ENCODE measurements at places on chromosomes 3 and 15.
A peak's percentile ranks its signal among the peaks of the same experiment; 100 is the strongest.

DNA sequence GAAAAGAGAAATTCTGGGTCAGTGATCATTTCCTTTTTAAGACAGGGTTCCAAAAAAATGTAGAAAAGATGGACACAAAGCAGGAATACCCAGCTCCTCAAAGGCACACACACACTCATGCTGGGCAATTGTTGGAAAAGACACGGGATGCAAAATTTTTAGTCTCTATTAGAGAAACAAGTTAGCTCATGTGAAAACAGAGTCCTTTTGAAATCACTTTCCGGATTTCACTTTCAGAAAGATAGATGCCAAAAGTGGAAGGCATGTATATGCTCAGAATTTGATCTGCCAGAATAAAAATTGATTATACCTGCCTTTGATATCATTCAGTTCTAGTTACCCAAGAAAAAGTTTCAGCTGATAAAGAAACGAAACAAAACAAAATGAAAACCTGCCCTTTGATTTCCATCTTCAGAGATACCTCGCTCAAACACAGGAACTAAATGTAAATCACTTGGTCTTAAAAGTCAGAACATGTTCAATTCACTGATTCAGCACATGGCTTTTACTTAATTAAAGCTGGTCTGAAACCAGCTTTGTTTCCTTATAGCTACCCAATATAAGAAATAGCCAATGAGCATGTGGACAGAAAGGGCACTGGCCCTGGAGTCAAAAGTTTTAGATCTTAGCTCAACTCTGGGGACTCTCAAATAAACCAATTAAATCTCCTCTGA, 52.8 kb downstream of the PLD1 start:
- DNase-seq: no peak

GRCh38 chr15:90231028-90232017, 2.4 kb downstream of the CIB1 start:
- peak; percentile 83 for DNase-seq

DNA sequence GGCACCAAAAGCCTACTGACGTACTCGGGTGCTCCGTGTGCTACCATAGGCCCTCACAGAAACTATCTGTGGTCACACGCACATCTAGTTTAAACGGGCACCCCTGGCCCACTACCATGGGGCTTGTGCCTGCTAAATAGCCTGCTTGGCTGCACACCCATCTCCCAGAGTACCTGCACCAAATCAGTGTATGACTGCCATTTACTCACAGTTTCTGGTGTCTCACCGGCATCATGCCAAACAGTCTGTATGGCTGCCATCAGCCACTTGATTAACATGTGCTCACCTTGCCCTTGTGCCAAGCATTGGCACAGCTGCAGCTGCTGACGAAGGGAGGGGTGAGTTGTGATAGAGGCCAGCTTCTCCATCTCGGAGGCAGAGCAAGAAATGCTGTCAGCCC, 232.7 kb downstream of the IGSF11 start:
- DNase-seq: no peak

DNA sequence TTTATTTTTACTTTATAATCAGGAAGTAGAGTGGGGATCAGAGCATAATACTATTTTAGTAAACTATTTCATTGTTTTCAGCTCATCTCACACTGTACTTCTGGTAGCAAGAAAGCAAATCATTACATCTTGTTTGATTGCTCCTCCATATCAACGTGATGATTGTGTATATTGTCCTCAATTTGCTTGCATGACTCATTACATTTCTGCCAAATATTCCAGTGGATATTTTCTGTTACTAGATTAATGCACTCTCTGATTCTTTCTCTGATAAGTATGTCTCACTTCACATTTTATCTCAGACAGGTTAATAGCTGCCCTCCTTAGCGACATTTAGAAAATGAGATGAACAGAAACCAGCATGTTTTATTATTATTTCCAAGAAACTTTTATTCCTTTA, 1145.3 kb downstream of the OTOL1 start:
- DNase-seq: no peak

- DNase-seq: no peak
These were observed 88.6 kb downstream of the SLCO3A1 start for GRCh38 chr15:91941871-91942658.

GRCh38 chr3:175270198-175270837, 411.2 kb downstream of the NAALADL2 start:
- DNase-seq: no peak

DNA sequence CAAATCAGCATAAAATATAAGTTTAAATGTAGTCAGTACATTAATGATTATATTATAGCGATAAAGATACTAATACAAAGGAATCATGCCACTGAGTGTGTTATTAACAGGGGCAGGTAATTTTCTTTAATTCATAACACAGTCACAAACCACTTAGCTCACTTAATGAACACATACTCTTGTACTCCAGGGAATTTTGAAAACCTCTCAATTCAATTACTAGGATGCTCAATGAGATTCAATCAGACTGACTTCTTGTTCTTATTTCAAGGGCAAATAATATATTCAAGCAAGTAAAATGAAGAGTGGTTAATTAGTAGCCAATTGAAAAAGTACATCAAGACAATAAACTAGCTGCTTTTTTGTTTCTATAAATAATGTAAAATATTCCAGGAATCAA, 5.8 kb upstream of the SUCNR1 start:
- DNase-seq: no peak

- no peak for DNase-seq
These were observed 727.5 kb downstream of the TBL1XR1 start for GRCh38 chr3:176469694-176470205.

DNA sequence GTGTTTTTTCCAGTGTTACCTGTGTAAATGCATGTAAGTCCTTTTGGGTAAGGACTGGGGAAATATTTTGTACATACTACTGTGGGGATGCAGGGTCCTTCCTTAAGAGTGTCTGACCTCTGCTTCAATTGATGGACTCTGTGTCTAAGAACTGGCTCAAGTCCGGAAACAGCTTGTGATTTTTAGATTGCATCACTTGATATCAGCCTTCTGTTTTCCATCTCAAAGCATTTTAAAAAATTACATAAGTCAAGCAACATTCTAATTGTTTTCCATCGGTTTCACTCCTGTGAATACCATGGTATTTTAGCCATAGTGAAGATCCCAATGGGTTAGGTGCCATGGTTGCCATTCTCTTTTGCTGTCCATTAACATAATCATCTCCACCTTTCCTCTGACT, 597.6 kb downstream of the SQOR start:
- no peak for DNase-seq

GRCh38 chr15:92810418-92811138, 89.5 kb upstream of the CHD2 start:
- DNase-seq: peak; percentile 70

- DNase-seq: no peak
These were observed 607.5 kb upstream of the AGTR1 start for GRCh38 chr3:148090156-148090555.

DNA sequence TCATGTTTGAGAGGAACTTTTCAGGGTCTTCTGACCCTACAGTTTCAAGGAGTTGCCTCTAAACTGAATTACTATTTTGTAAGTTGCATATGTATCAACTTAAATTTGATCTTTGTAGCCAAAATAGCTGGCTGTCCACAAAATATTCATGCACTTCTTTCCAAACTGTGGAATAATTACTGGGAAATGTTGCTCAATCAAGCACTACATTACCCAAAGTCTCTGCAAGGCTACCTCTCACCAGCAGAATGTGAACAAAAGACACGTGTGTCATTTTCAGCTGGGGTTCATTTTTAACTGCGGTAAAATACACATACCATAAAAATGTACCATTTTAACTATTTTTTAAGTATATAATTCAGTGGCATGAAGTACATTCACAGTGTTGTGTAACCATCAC, 320.4 kb downstream of the CTNNB1 start:
- DNase-seq: no peak

- DNase-seq: no peak
These were observed 237.7 kb downstream of the SUCLG2 start for GRCh38 chr3:67416703-67417102.

DNA sequence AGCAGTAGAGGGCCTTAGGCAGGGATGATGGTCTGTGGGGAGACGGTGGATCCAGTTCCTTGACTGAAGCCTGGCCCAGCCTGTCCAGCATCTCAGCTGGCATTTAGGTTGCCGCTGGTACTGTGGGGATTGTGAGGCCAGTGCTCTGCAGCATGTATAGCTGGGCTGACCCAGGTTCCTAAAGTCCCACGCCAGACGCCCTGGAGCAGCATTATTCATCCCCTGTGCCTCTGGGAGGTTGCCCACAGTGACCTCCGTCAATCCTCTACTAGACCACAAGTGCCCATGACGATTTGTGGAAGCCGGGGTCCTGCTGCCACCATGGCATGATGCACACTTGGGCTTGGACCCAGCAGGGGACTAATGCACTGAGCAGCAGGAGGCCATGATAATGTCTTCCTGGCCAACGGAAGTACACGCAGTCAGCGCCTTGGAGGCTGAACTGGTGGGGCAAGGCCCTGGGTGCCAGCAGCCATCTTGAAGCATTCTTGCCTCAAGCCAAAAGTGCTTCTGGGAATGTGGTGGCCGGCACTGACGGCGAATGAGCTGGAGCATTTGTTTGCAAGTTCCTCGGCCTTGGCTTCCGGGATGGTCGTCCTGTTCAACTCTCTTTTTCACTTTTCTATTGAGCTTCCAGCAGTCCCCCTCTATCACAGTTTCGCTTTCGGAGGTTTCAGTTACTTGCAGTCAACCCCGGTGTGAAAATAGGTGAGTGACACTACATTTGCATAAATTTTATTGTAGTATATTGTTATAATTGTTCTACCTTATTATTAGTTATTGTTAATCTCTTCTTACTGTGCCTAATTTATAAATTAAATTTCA, 949.4 kb downstream of the ROBO1 start:
- DNase-seq: no peak

DNA sequence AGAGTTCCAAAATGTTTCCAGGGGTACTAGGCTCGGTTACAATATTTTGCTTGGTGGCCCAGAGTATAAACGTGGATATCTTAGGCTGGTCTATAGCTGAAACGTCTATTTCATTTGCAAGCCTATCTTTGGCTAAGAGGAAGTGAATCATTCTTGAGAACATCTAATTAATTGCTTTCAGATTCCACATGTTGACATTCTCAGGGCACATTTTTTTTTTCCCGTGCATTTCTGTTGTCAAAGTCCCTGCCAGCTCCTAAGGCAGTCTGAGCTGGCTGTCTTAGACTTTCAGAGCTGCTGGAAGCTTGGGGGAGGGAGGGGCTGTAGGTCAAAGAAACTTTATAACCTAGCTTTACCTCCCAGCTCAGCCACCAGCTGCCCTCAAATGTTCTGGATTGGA, 23.2 kb upstream of the LAMP3 start:
- DNase-seq: no peak

DNA sequence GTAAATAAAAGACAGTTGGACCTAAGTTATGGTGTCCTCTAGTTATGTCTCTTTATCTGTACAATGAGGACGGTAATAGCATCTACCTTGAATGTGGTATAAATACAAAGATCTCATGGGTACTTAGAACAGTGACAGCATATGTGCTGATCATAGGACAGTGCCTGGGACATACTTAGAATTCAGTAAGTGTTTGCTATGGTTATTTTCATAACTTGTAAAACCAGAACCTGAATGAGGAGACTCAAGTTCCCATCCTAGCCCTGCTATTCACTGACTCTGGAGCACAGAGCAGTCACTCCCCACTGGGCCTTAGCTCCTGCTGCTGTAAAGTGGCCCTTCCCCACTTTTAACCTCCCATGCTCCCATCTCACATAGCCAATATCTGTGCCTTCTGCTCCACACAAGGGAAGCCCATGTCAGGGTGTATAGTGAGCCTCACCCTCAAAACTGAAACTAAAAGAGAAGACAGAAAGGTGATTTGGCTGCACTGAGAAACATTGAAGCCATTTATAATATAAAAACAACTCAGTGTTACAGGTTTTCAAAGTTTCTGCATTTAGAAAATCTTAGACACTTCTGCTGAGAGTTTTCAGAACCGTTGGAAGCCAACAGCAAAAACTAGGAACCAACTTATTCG, 225.4 kb upstream of the UBE2E2 start:
- DNase-seq: no peak

GRCh38 chr3:183306798-183307671, 54.0 kb downstream of the B3GNT5 start:
- peak; percentile 64 for DNase-seq

DNA sequence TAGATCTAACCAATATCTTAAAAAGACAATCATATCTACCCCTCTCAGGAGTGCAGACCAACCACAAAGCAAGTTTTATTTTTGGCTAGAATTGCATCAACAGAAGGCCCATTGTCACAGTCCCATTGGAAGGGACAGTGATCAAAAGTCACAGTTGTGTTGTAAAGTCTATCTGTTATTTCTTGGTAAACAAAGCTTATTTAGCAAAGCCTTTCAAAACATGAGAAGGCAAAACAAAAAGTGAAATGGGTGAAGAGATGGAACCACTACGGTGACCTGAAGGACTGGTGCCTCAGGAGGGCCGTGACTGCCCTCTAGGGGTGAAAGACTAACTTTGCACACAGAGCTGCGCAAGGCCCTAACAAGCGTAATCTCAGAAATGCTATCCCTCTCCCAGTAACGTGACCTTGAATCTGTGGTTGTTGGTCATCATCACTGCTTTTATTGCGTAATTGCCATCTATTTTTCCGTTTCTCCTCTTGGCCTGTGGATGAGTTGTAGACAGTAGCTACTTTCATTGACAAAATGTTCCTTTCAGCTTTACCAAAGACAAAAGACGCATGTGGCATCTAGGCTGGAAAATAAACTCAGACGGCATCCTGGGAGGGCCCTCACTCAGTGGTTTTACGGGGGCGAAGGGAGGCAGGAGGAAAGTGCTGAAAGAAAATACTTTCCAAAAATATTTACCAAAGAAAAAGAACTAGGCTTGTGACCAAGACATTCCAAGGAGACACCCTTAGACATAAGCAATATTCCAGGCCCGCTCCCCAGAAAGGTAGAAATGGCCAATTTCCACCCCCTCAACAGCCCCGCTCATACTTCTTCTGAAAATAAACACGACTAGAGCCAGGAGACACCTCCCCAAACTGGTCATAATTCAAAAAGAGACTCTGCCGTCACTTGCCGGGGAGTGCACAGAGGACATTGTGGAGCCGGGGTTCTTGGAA, 79.4 kb downstream of the FRMD4B start:
- DNase-seq: peak; percentile 89

GRCh38 chr15:82852941-82853561, 43.6 kb downstream of the WHAMM start:
- DNase-seq: no peak

GRCh38 chr3:195511136-195511535, 32.0 kb downstream of the PPP1R2 start:
- no peak for DNase-seq

DNA sequence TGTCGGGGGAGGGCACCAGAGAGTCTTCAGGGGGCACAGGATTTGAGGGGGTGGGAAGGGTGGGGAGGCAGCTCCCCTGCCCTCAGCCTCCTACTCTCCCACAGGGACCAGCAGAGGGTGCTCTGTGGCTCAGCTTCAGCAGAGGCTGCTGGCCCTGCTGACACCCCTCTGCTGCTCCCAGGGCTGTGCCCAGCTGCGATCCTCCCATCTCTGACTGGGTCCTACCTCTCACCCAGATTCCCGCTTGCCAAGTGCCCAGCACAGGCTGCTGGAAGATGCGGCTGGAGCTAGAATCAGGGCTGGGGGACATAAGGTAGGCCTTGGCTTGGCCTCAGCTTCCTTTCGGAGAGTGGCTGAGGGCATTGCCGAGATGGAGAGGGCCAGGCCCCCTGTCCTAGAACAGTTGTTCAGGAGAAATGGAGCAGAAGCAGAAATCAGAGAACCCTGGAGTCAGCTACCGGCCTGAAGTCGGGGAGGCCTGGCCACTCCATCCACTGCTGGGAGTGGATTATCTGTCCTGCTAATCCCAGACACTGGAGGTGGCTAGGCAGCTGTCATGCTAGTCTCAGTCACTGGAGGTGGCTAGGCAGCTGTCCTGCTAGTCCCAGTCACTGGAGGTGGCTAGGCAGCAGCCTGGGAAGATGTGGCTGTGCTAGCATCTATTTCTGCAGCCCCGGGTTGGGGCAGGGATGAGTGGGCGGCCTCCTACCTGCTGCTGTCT, 3.9 kb downstream of the GRM2 start:
- no peak for DNase-seq

Measured in activated CD4-positive, alpha-beta T cell treated with anti-CD3 and anti-CD28 coated beads, Interleukin-2, Interleukin-6, amounts not matched to agents 100 ng/mL and 50 ng/mL, durations not matched to agents 16 hours and 8 hours (primary cell).